ENCODE measurements at places on chromosomes 3 and 15.
A peak's percentile ranks its signal among the peaks of the same experiment; 100 is the strongest.

GRCh38 chr3:127265581-127265981 is 22.3 kb downstream of the PRR20G start:
- DNase-seq, result no peak

DNA sequence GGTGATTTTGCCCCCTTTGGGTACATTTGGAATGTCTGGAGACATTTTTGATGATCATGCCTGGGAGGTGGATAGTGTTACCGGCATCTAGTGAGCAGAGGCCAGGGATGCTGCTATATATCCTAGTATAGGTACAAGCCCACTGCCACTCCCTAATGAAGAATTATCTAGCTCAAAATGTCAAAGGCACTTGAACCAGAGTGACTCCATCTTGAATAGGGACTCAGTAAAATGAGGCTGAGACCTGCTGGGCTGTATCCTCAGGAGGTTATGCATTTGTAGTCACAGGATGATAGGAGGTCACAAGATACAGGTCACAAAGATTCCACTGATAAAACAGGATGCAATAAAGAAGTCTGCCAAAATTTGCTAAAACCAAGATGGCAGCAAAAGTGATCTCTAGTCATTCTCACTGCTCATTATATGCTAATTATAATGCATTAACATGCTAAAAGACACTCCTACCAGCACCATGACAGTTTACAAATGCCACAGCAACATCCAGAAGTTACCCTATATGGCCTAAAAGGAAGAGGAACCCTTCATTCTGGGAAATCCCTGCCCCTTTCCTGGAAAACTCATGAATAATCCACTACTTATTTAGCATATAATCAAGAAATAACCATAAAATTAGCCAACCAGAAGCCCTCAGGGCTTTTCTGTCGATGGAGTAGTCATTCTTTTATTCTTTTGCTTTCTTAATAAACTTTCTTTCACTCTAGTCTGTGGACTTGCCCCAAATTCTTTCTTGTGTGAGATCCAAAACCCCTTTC is 40.0 kb upstream of the FAM3D start:
- no peak for DNase-seq

GRCh38 chr15:47296881-47297280 is 420.4 kb upstream of the SEMA6D start:
- no peak for DNase-seq

DNA sequence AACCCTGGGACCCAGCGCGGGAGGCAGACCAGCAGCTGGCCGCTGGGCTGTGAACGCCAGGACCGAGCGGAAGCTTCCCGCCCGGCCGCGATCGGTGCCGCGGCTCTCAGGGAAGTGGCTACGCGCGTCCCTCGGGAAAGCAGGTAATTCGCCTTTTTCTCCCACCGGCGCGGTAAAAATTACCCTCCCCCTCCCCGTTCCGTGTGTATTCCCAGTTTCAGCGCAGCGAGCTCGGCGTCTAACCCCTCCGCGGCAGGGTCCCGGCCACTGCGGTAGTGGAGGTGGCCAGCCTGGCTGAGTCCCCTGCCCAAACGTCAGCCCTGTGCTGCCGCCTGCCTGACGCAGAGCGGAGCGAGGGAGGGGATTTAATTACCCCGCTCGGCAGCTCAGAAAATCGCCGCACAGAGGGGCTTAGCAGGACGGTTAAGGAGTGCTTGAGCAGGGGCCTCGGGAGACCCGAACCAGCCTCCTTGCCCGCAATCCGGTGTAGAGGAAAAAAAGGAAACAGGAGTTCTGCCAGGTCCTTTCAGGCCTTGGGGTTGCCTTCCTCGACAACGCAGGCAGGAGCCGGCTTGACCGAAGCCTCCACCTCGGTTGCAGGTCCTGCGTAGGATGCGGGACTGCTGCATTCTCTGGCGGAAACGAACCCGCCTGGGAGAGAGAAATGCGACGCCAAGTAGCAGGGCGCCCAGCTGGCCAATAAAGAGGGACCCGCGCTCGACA is 2.9 kb downstream of the GATA2 start:
- DNase-seq, result peak; percentile 22

DNA sequence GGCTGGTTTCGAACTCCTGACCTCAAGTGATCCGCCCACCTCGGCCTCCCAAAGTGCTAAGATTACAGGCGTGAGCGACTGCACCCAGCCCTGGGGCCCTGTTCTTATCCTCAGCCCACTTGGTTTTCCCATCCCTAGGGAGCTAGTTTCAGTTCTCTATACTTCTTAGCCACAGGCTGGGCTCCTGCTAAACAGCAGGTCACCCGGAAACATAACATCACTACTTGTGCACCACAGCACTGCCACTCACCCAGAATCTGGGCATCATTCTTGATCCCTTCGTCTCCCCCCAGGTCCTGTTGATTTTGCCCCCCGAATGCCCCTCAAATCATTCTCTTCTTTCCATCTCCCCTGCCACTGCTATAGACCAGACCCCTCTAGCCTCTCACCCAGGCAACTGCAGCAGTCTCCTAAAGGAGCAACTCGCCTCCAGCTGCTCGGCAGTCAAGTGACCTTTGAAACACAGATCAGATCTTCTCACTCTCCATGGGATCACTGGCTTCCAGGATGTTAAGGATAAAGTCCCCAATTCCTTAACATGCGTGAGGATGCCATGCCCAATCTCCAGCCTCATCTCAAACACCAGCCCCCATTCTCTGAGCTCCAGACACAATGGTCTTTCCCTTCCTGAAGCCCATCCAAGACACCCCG is 5.6 kb upstream of the AP3S2 start:
- no peak for DNase-seq

GRCh38 chr3:157420606-157421130 is 16.0 kb upstream of the PTX3 start:
- no peak for DNase-seq

DNA sequence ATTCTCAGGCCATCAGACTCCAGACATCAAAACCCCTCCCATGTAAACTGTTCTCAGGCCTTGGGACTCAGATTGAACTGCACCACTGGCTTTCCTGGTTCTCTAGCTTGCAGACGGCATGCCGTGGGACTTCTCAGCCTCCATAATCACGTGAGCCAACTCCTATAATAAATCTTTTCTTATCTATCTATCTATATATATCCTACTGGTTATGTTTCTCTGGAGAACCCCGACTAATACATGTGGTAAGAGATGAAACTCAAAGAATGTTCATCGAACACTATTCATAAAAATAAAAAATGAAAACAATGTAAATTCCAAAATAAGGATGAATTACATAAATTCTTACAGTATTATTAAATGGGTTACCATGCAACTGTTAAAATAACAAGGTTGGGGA is 84.5 kb upstream of the NTRK3 start:
- DNase-seq, result no peak

- no peak for DNase-seq
Measured at GRCh38 chr3:73401059-73401458, 223.7 kb downstream of the PDZRN3 start.

- no peak for DNase-seq
Measured at GRCh38 chr3:51938780-51939425, 2.8 kb downstream of the RRP9 start.

- no peak for DNase-seq
Measured at GRCh38 chr3:196997311-196997710, 28.7 kb upstream of the PIGZ start.

DNA sequence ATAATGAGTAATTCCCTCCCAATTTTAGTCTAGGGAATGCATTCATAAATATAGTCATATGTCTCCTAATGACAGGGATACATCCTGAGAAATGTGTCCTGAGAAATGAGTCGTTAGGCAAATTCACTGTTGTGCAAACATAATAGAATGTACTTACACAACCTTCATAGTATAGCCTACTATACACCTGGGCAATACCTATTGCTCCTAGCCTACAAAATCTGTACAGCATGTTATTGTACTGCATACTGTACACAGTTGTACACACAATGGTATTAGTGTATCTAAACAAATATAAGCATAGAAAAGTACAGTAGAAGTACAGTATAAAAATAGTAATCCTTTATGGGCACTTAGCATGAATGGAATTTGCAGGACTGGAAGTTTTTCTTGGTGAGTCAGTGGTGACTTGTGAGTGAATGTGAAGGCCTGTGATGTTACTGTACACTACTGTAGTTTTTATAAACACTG is 6.6 kb downstream of the DTWD1 start:
- no peak for DNase-seq

GRCh38 chr3:66602237-66602636 is 101.4 kb upstream of the LRIG1 start:
- DNase-seq, result no peak

GRCh38 chr15:35014241-35014640 is 26.2 kb upstream of the ZNF770 start:
- DNase-seq, result no peak

DNA sequence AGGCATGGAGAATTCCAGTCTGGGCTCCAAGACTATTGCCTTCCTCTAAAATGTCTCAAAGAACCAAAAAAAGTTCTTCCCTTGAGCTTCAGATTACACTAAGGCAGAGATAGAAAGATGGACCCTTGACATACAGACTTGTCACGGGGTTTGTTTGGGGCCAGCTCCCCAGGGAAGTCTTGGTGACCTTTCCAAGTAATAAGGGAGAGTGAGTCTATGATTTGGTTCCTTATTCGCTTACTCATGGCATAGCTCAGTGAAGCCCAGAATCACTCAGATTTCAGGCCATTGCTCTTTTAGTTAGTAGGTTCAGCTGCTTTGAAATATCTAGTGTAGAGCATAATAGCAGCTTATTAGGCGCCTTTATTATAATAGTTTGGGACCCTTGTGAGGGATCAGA is 90.3 kb downstream of the PLCL2 start:
- no peak for DNase-seq

GRCh38 chr3:123267821-123268220 is 66.1 kb downstream of the SEC22A start:
- no peak for DNase-seq

- no peak for DNase-seq
Measured at GRCh38 chr15:51089699-51090453, 4.8 kb downstream of the TNFAIP8L3 start.

DNA sequence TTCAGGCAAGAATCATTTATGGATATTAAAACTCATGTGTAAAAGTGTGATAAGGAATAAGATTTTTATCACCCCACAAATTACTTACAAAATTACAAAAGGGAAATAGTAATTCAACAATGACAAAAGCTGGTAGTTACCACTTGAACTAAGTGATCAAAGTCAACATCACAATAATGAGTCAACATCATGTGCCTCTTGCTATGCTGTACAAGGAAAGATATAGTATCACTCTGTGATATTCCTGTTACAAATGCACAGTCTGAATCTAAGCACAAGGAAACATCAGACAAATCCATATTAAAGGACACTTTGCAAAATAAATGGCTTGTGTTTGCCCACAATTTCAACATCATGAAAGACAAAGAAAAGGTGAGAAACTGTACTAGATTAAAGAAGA is 90.5 kb upstream of the PLCL2 start:
- no peak for DNase-seq

DNA sequence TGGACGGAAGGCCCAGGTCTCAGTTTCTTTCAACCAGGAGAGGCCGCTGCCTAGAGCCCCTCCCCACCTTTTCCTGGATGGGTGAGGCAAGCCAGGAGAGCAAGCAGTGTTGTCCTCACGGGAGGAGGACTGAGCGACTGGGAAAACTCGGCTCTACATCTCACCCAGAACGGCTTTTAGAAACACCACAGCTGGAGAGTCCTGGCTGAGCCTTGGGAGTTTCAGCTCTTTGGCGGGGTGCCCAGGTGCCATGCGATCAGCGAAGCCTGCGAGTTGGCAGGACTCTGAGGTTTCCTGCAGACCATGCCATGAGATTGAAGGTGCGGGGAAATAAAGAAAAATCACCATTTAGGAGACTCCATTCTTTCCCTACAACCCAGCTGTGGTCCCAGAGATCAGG is 26.0 kb downstream of the PPCDC start:
- DNase-seq, result no peak

DNA sequence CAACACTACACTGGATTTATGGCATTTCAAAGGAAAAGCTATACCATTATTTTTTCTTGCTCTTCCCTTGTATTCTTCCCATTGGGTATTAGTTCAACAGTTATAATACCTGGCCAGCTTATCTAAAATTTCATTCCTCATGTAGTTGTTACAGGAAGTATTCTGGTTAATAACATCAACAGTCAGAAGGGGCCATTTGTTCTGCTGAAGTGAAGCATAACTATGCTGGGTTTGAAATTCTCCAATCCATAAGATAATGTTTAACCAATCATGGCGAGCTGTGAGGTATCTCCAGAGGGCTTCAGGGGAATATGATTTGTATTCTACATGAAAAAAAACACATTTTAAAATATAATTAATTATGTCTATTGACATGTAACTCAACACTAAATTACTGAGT is 43.4 kb downstream of the SPG11 start:
- no peak for DNase-seq

DNA sequence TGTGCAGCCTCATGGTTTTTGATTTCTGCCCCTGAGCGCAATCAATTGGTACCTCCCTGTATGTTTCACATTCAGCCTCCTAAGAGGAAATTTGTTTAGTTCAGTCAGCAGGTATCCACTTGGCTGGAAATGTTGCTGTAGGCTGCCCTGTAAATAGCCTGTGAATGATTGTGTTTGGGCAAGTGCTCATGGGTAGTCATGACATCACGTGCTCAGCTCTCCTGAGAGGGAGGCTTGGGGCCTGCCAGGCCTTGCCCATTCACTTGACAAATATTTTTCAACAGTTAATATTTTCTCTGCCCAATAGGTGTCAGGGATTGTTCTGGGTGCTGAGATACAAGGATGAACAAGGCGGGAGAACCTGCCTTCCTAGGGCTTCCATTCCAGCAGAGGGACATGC is 13.3 kb downstream of the HRH1 start:
- no peak for DNase-seq

DNA sequence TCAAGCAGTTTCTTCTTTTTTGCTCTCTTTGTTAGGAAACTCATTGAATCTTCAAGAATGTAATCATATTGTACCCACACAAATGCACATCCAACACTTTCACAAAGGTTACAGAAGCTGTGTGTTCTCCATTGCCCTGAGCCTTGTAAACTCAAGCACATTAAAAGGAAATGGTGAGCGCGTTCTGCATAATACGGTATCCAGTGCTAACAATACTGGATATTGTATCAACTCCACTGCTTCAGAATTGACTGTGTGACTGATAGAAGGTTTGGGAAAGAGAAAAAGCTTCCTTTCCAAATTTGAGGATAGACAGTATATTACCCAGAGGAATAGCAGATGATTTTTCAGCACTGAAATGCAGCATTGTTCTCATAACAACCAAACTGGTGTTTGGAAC is 268.9 kb upstream of the RBMS3 start:
- no peak for DNase-seq

GRCh38 chr3:53287131-53287629 is 31.4 kb upstream of the TKT start:
- no peak for DNase-seq

- DNase-seq, result no peak
Measured at GRCh38 chr3:78495301-78495700, 1272.5 kb downstream of the ROBO1 start.

DNA sequence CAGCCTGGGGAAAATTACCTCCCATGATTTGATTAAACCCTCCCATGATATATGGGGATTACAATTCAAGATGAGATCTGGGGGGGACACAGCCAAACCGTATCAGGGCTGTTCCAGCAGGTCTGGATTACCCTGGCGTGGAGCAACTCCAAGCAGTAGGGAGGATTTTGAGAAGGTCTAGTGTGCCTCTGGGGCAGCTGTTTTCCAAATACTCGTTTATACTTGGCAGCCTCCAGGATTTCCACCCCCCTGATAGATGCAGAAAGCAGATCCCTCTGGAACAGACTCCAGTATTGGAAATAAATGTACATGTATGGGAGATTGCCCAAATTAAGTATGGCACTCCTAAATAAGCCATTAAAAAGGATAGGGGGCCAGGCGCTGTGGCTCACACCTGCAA is 7.7 kb upstream of the IRAK2 start:
- no peak for DNase-seq

- no peak for DNase-seq
Measured at GRCh38 chr3:151722856-151723255, 10.9 kb upstream of the AADACL2 start.

Data from NCI-H510A (cell line).